ENCODE measurements at places on chromosomes 3 and 15.

DNA sequence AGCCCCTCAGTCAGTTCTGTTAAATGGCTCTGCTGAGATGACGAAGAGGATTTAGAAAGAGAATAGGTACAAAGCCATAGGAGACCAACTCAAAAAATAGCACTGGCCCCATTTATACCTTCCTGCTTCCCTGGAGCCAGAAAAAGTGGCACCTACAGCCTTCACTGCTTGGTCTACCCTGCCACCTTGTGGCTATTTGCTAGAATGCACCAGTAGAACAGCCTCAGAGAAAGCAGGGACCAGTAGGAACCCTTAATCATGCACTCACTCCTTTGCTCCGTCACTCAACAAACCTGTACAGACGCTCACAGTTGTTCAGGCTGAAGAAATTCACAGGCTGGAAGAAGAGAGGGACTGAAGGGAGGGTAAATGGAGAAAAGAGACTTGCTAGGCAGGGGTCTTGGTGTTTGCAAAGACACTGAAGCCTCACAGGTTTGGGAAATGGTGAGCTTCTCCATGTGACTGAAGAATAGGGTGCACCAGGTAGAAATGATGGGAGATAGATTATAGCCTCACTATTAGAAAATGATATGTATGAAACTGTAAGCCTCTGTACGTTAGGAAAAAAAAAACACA, 12.1 kb upstream of the RTP2 start:
- DNase-seq = peak; percentile 58

DNA sequence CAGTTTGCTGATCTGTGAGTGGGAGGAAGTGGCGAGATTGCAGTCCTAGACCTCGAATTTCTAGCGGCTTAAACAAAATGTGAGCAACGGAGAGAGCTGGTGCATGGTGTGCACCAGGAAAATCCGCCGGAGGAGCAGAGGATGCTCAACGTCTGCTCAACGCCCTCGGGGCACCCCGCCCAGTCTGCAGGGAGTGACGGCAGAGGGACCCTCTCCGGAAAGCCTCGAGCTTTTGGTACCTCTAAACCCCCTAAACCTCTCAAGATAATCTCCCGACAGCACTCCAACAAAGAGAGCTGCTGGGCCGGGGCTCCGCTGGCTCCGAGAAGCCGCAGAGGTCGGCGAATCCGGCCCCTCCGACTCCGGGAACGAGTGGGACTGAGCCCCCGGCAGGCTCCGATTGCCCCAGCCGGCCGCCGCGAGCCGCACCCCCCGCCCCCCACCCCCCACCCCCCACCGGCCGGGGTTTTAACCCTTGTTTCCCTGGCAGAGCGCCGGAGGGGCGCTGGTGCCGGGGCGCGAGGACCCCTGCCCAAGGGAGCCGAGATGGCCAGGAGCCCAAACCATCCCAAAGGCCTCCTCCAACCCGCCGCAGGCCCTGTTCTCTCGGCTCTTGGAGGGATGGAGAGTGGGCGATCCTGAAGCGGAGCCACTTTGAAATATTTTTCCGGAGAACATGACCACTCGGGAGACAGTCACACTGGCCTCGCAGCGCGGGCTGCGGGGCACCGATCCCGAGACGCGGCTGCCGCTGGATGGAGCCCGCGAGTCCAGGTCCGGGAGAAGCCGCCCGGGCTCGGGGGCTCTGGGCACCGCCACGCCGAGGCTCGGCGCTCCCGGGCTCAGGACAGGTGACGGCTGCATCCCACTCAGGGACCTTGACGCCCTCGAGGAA, 1.5 kb downstream of the MEGF11 start:
- DNase-seq = peak; percentile 30

DNA sequence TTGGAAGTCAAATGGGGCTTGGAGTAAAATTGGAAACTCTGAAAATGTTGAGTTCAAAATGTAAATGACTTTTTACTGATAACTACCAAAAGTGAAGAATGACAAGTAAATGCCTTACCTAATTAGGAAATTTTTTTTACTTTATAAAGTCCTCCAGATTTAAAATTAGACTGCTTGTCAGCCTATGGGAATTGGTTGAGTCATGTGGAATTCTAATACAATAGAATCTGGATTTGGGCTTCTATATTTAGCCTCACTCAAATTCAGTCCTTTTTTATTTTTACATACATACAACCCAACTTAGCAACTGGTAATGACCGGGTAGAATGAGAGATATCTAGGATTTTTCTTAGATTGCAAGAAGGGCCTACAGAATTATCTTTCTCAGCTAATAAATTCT, 158.9 kb upstream of the CADPS start:
- DNase-seq = no peak

- DNase-seq = no peak
Measured at GRCh38 chr3:1092061-1092460, 763 bp upstream of the CNTN6 start.

- DNase-seq = no peak
Measured at GRCh38 chr15:95763426-95763825, 567.1 kb upstream of the NR2F2 start.

GRCh38 chr3:17360991-17361390, 381.4 kb downstream of the TBC1D5 start:
- DNase-seq = no peak

- DNase-seq = no peak
Measured at GRCh38 chr15:93861956-93862741, 369.2 kb upstream of the MCTP2 start.

DNA sequence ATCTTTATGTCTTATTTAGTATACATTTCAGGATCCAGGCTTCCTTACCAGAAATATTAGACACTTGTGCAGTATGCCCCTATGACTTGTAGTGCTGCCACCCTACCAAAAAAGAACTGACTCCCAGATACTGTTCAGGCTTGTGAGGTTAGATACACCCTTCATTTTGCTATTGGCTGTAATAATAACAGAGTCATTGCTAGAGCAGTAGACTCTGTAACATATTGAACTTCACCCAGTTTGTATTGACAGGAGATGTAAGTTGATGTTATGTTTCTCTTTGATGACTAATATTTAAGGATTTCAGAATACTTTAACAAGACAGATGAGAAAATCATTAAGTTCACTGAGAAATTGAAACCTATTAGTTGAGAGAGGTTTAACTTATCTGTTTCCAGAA, 32.9 kb downstream of the RNF111 start:
- DNase-seq = no peak

GRCh38 chr3:16300307-16300706, 35.3 kb downstream of the OXNAD1 start:
- no peak for DNase-seq

- DNase-seq = no peak
Measured at GRCh38 chr3:36926292-36926897, 18.5 kb downstream of the TRANK1 start.

- DNase-seq = no peak
Measured at GRCh38 chr3:106573605-106574004, 704.8 kb upstream of the CBLB start.

GRCh38 chr3:63150880-63151279, 127.2 kb upstream of the SYNPR start:
- DNase-seq = no peak

GRCh38 chr15:70545526-70545925, 217.8 kb downstream of the UACA start:
- no peak for DNase-seq

DNA sequence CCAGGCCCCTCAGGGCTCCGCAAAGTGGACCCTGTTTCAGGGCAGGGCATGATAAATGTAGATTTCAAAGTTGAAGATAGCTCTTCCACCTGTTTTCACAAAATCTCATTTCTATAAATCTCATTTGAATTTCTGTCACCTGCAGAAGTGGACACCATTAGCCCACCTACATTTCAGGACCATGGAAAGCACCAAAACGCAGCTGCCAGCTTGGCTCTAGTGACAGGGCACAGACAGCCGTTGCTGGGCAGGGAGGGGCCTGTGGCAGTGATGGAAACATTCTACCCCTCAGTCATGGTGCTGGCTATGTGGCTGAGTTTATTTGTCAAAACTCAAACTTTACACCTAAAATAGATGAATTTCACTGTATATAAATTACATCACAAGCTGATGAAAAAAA, 40.4 kb downstream of the PRR23E start:
- no peak for DNase-seq
